ENCODE measurements at places on chromosomes 7 and 10. TPM values are rescaled to one million over a fixed set of nuclear protein-coding genes. Genes with fewer than 3 reads are reported as not detected.
A peak's percentile ranks its signal among the peaks of the same experiment; 100 is the strongest.

- DNase-seq, result no peak
Observed at GRCh38 chr10:81013771-81014170, 476.1 kb downstream of the SH2D4B start.

DNA sequence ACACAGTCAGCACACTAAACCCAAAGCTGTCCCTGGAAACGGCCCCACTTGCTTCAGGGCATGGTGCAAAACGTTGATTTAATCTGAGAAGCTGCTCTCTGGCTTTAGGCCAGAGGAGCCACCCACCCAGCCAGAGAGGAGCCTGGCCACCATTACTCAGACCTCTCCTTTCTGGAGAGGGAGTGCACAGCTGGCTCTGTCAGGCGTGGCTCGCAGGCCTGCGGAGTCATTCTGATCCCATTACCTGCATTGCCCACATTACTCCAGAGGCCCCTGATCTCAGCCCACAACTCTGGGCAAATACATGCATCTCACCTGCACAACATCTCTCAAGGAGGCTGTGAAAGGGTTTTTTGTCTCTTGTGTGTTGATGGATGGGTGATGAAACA is 370.0 kb upstream of the IGFBP3 start:
- no peak for DNase-seq

The NAT16 gene
- not detected for total RNA-seq

The WDR86 gene
- 0.85 TPM for total RNA-seq

The PNLIP gene
- total RNA-seq, result not detected

DNA sequence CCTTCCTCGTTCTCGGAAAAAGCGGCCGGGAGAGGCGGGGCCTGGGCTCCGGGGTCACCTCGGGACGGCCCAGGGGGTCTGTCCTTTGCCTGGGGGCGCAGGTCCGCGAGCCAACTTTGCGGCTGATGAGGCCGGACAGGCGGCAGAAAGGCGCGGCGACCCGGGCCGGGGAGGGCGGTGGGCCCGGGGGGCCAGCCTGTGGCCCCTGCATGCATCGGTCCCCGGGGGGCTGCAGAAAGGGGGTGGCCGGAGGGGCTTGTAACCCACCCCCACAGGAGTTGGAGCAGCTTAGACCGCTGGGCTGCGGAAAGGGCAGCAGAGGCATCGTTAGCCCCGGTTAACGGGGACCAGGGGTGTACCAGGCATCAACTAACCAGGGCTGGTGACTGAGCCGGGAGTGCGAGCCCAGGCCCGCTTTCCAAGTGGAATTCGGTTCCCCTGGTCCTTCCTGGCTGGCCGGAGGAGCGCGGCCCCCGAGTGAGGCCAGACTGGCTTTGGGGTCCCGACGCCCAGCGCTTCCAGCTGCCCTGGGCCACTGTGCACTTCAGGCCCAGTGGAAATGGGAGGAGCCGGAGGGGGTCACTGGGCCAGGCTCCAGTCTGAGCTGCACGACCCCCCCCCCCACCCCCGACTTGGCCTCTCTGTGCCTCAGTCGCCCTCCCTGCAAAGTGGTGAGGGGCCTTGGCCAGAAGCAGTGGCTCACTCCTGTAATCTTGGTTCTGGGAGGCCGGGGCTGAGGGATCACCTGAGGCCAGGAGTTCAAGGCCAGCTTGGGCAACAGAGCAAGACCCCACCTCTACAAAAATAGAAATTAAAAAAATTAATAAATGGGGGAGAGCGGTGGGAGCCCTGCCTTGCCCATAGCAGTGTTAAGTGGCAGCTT is 919 bp downstream of the SLC29A4 start:
- no peak for DNase-seq

DNA sequence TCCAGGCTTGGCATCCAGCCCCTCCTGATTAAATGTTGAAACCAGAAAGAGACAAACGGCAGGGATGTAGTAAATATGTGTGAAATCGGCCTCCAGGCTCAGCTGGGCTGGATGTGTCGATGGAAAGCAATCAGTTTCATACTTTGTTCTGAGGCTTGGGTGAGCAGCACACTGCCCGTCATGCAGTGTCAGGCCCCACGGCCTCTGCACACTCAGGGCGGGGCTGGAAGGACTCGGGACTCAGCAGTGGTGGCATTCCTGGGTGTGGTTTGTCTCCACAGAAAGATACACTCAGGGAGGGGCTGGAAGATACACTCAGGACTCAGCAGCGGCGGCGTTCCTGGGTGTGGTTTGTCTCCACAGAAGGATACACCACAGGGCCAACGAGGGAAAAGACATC is 22.0 kb downstream of the ADGRA1 start:
- no peak for DNase-seq

DNA sequence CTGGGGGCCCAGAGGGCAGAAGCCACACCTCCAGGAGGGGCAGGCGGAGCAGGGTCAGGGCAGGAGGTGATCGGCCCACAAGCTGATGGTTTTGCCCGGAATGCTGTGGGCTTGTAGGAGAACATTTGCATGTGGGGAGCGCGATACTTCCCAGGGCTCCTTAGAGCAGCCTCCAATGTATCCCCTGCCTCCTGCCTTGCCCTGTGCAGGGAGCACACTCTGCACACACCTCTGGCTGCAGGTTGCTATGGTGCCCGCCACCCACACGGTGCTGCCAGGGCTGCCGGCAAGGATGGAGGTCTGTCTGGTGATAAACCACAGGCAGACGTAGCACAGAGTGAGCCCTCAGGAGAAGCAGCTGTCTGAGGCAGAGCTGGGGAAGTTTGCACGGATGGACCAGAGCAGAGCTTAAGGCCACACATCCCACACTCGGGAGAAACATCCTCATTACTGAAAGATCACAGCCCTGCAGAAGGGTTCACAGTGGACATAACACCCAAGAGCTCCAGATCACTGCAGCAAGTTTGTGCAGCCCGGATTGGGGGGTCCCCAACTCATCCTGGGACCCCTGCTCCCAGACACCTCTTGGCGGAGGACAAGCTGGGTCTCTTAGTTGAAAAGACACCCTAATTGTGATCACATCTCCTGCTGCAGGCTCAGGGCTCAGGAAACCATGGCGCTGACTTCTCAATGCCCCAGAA is 41.8 kb downstream of the VIPR2 start:
- DNase-seq, result peak; percentile 3

- no peak for DNase-seq
Observed at GRCh38 chr10:126036515-126036914, 140.2 kb downstream of the FANK1 start.

- no peak for DNase-seq
Observed at GRCh38 chr7:107345898-107346297, 124.0 kb upstream of the GPR22 start.

The GRK5 gene
- 39.2 TPM for total RNA-seq

- no peak for DNase-seq
Observed at GRCh38 chr10:509361-510102, 179.9 kb downstream of the DIP2C start.

DNA sequence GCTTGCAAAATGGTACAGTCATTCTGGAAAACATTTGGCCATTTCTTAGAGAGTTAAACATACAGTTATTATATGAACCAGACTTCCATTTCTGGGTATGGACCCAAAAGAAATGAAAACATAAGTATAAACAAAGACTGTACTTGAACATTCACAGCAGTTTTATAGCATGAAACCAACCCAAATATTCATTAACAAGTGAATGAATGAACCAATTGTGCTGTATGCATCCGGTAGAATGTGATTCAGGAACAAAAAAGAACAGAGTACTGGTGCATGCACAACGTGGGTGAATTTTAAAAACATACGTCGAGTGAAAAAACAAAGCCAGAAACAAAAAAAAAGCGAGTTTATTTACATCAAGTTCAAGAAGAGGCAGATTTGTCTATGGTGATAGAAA is 1085.8 kb upstream of the AUTS2 start:
- DNase-seq, result no peak

DNA sequence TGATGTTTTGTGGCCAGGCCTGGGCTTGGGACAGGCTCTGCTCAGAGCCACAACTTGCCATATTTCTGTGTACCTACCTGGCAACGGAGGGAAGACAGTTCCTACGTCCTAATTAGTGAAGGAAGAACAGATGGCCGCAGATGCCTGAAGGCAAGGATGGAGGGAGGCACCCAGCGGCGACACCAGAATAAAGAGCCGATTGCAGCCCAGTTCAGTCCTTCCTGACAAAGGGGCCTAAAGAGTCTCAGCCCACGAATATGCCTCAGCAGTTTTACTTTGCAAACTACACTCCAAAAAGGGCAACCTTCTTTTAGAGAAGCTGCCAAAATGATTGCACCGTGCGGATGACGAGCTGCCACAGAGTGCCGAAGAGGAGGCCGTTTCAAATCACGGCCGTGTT is 585.8 kb downstream of the GLRX3 start:
- DNase-seq, result no peak

GRCh38 chr10:123909866-123910265 is 18.3 kb upstream of the CPXM2 start:
- no peak for DNase-seq

The MMRN2 gene
- 41.8 TPM for total RNA-seq

The LRIT1 gene
- not detected for total RNA-seq

The SUN3 gene
- not detected for total RNA-seq

DNA sequence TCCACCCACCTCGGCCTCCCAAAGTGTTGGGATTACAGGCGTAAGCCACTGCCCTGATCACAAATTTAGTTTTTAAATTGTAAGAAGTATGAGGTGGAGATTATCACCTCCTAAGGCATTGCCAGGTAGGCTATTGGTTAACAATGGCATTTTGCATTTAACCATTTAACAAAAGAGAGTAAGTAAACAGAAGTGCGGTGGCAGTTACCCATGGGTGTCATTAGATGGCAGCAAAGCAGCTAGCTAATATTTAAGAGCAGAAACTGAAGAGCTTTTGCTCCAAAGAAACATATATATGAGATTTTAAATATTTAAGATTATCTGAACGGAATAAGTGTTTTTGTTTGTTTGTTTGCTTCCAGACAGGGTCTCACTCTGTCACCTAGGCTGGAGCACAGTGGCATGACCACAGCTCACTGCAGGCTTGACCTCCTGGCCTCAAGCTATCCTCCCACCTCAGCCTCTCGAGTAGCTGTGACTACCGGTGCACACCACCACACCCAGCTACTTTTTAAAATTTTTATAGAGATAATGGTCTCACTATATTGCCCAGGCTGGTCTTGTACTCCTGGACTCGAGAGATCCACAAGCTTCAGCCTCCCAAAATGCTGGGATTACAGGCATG is 325.5 kb upstream of the C7orf33 start:
- peak; percentile 52 for DNase-seq

DNA sequence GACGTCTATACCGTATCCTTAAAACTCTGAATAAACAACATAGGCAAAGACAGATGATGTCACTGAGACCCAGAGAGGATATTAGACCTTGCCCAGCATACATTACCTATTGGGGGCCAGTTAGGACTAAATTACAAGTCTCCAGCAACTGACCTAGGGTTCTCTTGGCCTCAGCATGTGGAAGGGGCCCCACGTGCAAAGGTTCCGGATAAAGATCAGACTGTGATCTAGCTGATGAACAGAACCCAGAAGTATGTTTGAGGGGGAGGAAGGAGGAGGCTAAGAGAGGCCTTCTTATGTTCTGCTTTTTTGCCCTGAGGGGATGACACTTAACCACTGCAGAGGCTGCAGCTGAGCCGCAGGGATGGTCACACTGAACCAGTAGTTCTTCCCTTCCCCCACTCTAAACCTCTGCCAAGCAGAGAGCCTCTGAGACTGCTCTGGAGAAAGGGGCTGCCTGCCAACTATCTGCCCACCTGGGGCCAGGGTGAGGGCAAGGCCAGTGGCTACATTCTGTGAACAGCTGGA is 24.0 kb upstream of the KMT2C start:
- peak; percentile 47 for DNase-seq

All from left lung (tissue), 14 donors.